Activated T-cell treated with anti-CD3 and anti-CD28 coated beads, Interleukin-2, amount 50 U/mL, for 24 hours (primary cell): ENCODE measurements at places on chromosomes 7 and 10.

GRCh38 chr10:5599613-5600520 is 66.5 kb downstream of the ASB13 start:
- no peak for DNase-seq

DNA sequence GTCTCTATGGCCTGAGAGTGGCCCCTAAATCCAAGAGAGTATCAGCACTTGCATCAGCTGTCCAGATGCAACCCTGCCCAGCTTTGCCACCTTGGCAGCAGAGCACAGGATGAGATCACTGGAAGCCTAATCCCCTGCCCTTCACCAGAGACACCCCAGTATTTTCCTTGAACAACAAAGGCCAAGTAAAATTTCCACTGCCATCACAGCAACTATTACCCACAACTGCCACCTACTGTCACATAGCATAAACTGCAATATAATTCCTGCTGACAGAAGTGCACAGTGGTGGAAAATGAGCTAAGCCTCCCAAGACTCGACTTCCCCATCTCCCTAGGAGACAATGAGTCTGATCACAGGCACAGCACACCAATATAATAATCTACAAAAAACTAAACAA is 462.8 kb upstream of the ZWINT start:
- no peak for DNase-seq

DNA sequence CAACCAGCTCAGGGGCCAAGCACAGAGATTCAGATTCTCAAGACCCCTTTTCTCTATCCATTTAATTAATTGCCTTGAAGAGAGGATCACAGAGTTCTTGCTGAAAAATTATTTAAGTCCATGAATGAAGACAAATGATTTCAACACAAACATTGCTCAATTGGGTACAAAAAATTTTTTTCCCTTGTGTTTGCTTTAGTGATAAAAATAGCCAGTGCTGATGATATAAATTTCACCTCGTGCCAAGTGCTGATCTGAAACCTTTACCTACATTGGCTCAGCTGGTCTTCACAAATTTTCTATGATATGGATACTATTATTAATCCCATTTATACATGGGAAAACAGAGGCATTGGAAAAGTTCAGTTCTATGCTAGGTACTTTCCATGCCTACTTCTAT is 377.1 kb downstream of the NRG3 start:
- DNase-seq: no peak

GRCh38 chr10:74206746-74207145 is 55.7 kb downstream of the ADK start:
- no peak for DNase-seq

GRCh38 chr10:121695731-121696464 is 97.7 kb upstream of the FGFR2 start:
- DNase-seq: no peak

- no peak for DNase-seq
Measured at GRCh38 chr10:43044448-43044921, 32.4 kb upstream of the RET start.

DNA sequence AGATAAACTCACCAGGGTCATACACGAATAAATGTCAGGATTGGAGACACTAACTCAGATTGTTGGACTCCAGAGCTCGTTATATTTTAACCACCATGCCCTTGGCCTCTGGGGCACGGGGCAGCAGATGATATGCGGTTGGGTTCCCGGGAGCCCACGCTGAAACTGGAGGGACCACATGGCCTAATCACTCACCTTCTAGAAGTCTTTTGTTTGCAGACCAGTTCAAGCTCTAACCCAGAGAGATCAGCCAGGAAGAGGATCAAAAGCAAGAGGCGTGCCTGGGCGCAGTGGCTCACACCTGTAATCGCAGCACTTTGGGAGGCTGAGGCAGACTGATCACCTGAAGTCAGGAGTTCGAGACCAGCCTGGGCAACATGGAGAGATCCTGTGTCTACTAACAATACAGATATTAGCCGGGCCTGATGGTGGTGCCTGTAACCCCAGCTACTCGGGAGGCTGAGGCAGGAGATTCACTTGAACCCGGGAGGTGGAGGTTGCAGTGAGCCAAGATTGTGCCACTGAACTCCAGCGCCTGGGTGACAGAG is 42.6 kb upstream of the ECHDC3 start:
- DNase-seq: no peak

- no peak for DNase-seq
Measured at GRCh38 chr7:33841031-33841430, 64.3 kb upstream of the BMPER start.

DNA sequence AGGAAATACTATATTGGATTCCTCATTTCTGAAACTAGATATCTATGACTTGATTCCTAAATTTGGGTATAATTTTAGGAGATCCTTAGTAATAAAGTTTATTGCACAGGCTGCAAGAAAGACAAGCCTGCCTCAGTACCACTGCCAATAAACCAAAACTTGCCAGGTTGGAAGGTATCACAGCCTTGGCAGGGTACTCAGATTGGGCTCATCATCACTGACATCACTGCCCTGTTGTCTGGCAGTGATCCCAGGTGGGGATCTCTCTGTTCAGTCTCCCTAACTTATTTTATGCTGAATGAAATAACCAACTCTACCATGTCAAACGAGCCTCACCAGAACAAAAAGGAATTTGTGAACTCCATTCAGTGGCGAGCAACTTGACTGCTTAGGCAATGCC is 18.8 kb downstream of the FIGNL1 start:
- no peak for DNase-seq

DNA sequence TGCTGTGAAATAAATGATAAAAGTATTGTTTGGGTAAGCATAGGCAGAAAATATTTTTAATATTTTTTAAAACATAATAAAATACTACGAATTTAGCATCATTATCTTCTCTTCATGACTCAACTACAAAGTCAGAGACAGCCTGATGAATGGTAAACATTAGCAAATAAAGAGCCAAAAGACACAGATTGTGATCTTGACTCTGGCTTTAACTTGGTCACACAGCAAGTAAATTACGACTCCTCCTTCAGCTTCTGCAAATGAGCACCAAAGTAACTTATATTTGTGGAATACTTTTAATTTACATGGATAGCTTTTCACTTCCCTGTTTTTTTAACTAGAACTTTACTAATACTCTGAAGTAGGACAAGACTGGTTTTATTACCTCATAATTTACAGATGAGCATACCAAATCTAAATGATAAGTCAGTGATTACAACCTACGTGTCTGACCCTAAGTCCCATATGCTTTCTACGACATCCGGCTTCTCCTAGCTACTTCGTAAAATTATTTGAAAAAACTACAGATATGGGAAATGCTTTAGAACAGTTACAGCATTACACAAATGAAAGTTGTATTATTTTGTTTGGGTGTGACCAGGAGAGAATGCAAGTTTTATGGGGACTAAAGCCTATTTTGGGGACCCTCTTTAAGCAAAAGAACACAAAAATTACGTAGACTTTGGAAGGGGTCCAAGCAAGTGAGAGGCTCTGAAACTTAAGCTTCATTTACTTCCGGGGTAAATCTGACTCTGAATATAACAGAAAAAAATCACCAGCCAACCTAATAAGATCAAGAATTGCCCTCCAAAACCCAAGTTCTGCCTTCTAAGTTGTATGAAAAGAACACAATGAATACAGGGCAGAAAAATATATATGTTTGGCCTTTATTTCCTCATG is 133.8 kb downstream of the CPEB3 start:
- DNase-seq: no peak

GRCh38 chr10:130814610-130815009 is 496.9 kb downstream of the TCERG1L start:
- no peak for DNase-seq

DNA sequence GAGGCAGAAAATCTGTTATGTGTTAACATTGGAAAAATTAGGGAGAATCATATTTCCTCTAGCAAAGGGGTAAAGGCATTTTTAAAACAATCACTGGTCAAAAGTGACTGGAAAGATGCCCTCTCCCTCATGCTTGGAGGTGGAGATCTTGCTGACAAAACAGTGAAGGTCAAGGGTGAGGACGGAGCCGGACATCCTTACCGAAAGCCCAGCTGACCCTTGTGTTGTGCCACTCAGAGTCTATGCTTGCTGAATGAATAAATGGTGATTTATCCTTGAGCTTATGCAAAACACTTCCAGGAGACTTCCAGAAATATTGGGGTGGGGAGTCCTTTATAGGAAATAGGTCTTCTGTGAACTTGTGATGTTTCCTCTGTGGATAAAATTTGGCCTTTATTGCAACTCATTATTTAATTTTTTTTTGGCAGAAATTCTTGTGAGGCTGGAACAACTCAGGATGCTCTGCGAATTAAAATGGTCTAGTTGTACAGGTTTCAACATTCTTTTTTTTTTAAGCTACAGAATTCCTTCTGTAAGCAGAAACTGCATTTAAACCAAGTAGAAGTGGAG is 28.3 kb upstream of the ELMO1 start:
- DNase-seq: no peak

GRCh38 chr7:130148561-130148960 is 56.6 kb downstream of the TMEM209 start:
- DNase-seq: no peak

DNA sequence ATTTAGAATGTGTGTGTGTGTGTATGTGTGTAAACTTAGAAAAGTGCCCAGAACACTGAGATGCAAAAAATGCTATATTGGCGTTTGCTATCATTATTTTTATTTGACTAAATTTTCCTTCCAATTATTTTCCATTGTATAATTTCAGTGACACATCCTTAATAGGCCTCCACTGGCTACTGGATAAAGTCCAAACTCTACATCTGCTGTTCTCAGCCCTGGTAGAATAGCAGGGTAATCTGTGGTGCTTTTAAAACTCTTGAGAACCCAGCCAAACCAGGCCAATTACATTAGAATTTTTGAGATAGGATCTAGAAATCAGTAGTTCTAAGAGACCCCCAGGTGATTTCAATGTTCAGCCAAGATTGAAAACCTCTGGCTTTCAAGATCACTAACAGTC is 66.4 kb downstream of the ZNF503 start:
- no peak for DNase-seq

GRCh38 chr7:146864644-146865043 is 748.0 kb downstream of the CNTNAP2 start:
- no peak for DNase-seq

DNA sequence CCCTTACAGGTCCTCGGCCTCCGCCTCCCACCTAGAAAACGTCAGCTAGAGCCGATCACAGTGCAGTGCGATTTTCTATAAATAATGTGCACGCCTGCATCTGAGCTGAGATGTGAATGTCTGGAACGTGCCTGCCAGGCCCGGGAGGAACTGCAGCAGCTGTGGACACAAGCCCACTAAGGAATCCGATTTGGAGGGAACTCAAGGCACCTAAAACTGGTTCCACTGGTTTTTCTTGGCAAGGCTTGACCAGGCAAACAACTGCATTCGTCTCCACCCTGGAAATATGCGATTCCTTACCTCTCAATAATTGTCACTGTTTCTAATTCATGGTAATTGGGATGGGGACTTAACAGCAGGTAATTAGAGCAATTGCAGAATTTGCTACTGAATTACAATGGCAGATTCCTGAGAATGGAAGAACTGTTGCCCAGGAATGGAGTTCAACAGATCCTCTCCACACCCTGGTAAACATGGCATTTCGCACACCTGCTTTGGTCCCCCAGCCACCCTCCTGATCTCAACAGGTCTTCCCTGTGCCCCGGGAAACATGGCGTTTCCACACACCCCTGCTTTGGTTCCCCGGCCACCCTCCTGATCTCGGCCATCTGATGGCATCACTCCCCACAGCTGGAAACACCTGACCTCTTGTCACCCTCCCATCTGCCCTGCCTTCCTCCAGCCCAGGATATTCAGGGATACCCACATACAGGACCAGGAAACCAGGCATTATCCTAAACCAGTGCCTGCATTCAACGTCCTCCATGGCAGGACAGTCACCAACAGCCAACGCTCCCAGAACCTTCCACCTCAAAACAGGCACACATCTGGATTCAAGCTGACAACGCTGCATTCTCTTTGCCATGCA is 76.0 kb downstream of the DIP2C start:
- no peak for DNase-seq

- peak; percentile 39 for DNase-seq
Measured at GRCh38 chr7:103447073-103447960, 1.3 kb upstream of the SLC26A5 start.

- DNase-seq: no peak
Measured at GRCh38 chr7:70612811-70613210, 519.1 kb upstream of the GALNT17 start.

- no peak for DNase-seq
Measured at GRCh38 chr7:116399819-116400218, 99.7 kb upstream of the CAV2 start.

- DNase-seq: no peak
Measured at GRCh38 chr7:82235713-82236112, 207.9 kb downstream of the CACNA2D1 start.

DNA sequence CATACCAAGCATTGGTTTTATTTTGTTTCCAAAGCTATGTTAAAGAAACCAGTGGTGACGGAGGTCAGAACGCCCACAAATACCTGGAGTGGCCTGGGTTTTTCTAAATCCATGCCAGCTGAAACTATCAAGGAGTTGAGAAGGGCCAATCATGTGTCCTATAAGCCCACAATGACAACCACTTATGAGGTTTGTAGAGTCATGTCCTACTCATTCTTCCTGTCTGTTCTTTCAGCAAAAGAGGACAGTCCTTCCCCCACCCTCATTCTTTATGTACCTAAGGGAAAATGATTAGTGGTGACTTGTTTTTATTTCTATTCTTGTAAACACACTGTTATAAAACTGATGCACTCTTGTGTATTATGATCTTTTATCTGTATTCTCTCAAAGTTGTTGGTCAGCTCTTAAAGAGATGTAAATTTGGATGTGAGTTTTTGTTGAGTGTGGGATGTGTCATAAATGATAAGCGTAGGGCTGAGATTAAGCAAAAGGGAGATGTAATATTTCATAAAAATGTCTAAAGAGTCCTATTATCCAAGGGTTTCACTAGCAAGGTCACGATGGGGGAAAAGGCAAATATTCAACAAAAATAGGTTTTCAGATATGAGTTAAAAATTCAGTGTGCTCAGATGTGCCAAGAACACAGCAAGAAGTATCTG is 294.4 kb downstream of the BICC1 start:
- DNase-seq: no peak

- no peak for DNase-seq
Measured at GRCh38 chr7:117043108-117043825, 90.0 kb downstream of the ST7 start.

GRCh38 chr10:44068716-44069482 is 316.0 kb downstream of the CXCL12 start:
- no peak for DNase-seq

DNA sequence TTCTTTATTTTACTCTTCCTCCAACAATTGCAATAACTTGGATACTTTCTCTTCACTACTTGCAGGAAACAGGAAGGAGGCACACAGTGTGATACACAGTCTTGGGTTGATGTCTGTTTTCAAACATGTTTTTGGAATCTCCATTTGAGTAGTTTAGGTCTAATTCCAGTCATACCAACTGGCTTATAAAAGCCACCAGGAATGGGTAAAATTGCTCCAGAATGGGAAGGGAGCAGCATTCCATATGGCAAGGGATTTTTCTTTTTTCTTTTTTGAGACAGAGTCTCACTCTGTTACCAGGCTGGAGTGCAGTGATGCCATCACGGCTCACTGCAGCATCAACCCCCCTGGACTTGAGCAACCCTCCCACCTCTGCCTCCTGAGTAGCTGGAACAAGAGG is 545.1 kb upstream of the GALNT17 start:
- no peak for DNase-seq

- DNase-seq: peak; percentile 14
Measured at GRCh38 chr10:124307591-124307990, 111.1 kb downstream of the OAT start.

- DNase-seq: no peak
Measured at GRCh38 chr7:1743481-1744230, 73.6 kb downstream of the ELFN1 start.

GRCh38 chr7:32890010-32890792 is 1.4 kb downstream of the KBTBD2 start:
- no peak for DNase-seq

- DNase-seq: no peak
Measured at GRCh38 chr10:130932326-130933007, 379.1 kb downstream of the TCERG1L start.
